Right lobe of liver (tissue), 6 donors: ENCODE measurements at places on chromosomes 4 and X. TPM values are rescaled to one million over a fixed set of nuclear protein-coding genes. Genes with fewer than 3 reads are reported as not detected.

OTOP1 gene
- total RNA-seq = not detected

TEX13C gene
- total RNA-seq = not detected

BEND2 gene
- not detected for total RNA-seq

PCYT1B gene
- total RNA-seq = 0.20 TPM

TLR10 gene
- total RNA-seq = not detected

DHX15 gene
- total RNA-seq = 53.0 TPM

DDX53 gene
- not detected for total RNA-seq

IDS gene
- total RNA-seq = 20.7 TPM

GRCh38 chr4:98778206-98778605 is 119.8 kb upstream of the TSPAN5 start:
- H3K27ac ChIP-seq = no peak overlapping the region
- no peaks in the 10 kb centered on the region for H3K36me3 ChIP-seq
- H3K4me3 ChIP-seq = no peak overlapping the region
- DNase-seq = no peak
- H3K27me3 ChIP-seq = no peaks in the 10 kb centered on the region
- no peaks in the 10 kb centered on the region for H3K4me1 ChIP-seq

- DNase-seq = no peak
- no peaks in the 10 kb centered on the region for H3K4me1 ChIP-seq
- no peak overlapping the region for H3K4me3 ChIP-seq
- H3K27ac ChIP-seq = no peak overlapping the region
- H3K36me3 ChIP-seq = no peaks in the 10 kb centered on the region
- H3K27me3 ChIP-seq = no peaks in the 10 kb centered on the region
Observed at GRCh38 chr4:110854021-110854678, 231.3 kb upstream of the PITX2 start.

GRCh38 chr4:171846232-171846631 is 33.0 kb downstream of the GALNTL6 start:
- no peaks in the 10 kb centered on the region for H3K27me3 ChIP-seq
- no peaks in the 10 kb centered on the region for H3K36me3 ChIP-seq

DNA sequence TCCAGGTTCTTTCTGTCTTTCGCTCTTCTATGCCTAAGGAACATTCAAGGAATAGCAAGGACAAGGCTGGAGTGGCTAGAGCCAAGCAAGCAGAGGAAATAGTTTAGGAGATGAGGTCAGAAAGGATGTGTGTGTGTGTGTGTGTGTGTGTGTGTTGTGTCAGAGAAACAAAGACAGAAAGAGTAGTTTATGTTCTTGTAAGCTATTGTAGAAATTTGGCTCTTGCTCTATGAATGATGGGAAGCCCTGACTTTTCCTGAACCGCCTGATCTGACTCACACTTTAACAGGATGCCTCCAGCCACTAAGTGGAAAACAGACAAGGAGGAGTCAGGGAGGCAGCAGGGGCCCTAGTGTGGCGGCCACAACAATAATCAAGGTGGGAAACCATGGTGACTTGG is 39.7 kb downstream of the LGI2 start:
- no peaks in the 10 kb centered on the region for H3K4me1 ChIP-seq
- H3K27ac ChIP-seq = no peak overlapping the region
- H3K4me3 ChIP-seq = no peak overlapping the region
- DNase-seq = no peak

DNA sequence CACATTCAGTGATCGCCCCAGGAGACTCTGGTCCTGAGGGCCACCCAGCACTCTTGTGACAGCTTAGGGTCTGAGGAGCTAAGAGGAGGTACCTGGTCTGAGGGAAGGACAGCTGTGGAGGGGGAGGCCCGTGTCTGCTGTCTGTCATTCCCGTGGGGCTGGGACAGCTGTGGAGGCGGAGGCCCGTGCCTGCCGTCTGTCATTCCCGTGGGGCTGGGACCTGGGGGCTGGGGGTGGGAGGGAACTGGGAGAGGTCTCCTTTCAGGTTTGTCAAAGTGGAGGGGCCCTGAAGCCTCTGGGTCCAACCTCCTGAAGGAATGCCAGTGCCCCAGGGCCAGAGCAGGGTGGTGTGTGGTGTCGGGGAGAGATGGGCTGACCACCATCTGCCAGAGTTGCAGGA is 45.0 kb upstream of the ADRA2C start:
- H3K27ac ChIP-seq = no peak overlapping the region
- no peak for DNase-seq
- H3K27me3 ChIP-seq = no peaks in the 10 kb centered on the region
- H3K4me3 ChIP-seq = no peak overlapping the region
- no peaks in the 10 kb centered on the region for H3K4me1 ChIP-seq
- no peaks in the 10 kb centered on the region for H3K36me3 ChIP-seq

- H3K4me3 ChIP-seq = no peak overlapping the region
- no peaks in the 10 kb centered on the region for H3K36me3 ChIP-seq
- H3K27me3 ChIP-seq = no peaks in the 10 kb centered on the region
- H3K27ac ChIP-seq = no peak overlapping the region
Observed at GRCh38 chrX:105266456-105266855, 46.0 kb upstream of the TEX13A start.

DNA sequence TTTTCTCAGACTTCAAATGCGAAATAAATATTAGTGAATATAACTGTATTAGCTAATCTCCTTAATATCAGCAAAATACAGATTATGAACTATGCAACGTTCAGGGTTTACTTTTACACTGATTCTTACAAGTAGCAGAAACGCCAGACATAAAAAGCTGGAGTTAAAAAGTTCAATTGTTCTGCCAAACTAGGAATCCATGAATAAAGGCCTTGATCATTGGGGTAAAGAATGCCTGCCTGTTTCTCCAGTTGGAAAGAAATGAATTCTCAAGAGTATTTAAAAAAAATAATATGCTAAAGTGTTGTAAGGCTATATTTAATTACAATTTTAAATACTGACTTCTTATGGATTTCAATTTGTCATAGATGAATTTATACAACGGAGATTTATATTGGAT is 612.2 kb downstream of the DMD start:
- H3K27me3 ChIP-seq = no peaks in the 10 kb centered on the region
- no peak overlapping the region for H3K4me3 ChIP-seq
- no peaks in the 10 kb centered on the region for H3K36me3 ChIP-seq
- H3K4me1 ChIP-seq = no peaks in the 10 kb centered on the region
- no peak for DNase-seq
- H3K27ac ChIP-seq = no peak overlapping the region

DNA sequence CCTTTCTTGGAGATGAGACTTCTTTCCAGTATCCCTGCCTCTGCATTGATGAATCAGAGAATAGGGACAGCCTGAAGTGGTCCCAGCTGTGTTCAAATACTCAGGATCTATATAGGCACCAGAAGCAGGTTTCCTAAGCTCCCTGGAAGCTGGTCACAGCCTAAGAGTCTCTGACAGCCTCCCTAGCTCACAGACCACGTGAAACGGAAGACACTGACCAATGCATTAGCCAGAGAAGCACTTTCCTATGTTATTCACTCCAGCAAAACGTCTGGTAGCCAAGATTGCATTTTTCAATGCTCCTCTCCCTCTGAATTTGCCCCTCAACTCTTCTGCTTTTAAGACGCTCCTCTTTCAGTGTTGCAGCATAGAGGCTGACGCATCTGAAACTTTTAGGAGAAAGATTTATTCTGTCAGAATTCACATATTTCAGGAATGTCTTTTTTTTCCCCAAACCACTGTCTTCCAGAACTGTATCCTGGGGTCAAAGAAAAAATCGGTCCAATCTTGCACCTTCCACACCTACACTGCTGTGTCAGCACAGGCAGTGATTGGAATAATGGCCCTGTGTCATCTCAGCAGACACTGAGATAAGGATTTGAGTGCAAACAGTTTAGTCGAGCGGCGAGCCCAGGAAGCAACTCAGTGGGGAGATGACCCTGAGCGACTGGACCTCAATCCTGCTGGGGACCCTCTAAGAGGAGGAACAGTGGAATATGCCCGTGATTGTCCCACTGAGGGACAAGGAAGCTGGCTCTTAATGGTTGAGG is 109.4 kb downstream of the SMIM20 start:
- DNase-seq = no peak
- H3K36me3 ChIP-seq = no peaks in the 10 kb centered on the region
- no peaks in the 10 kb centered on the region for H3K4me1 ChIP-seq
- H3K4me3 ChIP-seq = no peak overlapping the region
- H3K27me3 ChIP-seq = peaks cover 8% of the 10 kb centered on the region
- H3K27ac ChIP-seq = no peak overlapping the region

DNA sequence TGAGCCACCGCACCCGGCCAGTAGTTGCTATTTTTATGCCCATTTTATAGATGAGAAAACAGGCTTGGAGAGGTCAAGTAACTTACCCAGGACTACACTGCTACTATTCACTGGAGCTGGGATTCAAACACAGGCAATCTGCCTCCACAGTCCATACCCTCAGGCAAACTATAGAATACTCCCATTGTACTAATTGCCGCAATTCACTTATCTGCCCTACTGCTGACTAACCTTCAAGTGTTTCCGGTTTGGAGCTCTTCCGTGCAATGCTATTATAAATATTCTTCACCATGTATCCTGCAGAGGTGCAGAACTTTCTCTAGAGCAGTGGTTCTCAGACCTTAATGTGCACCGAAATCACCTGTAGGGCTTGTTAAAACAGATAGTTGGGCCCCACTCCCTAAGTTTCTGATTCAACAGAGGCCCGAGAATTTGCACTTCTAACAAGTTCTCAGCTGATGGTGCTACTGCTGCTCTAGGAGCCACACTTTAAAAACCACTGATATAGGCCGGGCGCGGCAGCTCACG is 1.9 kb upstream of the G3BP2 start:
- no peaks in the 10 kb centered on the region for H3K27me3 ChIP-seq
- H3K4me1 ChIP-seq = no peaks in the 10 kb centered on the region
- H3K27ac ChIP-seq = no peak overlapping the region
- H3K36me3 ChIP-seq = no peaks in the 10 kb centered on the region
- no peak overlapping the region for H3K4me3 ChIP-seq

DNA sequence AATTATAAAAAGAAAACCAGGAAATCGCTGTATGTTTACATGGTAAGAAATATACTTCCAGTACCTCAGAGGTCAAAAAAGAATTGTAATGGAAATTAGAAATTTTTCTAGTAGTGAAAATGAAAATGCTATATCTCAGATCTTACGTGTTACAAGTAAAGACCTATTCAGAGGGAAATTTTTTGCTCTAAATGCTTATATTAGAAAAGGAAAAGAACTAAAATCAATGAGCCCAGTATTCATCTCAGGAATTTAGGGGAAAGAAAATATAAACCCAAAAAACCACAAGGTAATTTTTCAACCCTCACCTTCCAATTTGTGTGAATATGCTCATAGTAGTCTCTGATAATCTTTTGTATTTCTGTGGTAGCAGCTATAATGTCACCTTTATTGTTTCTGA is 145.6 kb downstream of the RAP1GDS1 start:
- H3K4me3 ChIP-seq = no peak overlapping the region
- no peak overlapping the region for H3K27ac ChIP-seq
- no peak for DNase-seq
- H3K4me1 ChIP-seq = no peaks in the 10 kb centered on the region
- peaks cover 2% of the 10 kb centered on the region for H3K36me3 ChIP-seq

- no peak overlapping the region for H3K27ac ChIP-seq
- no peaks in the 10 kb centered on the region for H3K27me3 ChIP-seq
- peaks cover 7% of the 10 kb centered on the region for H3K4me1 ChIP-seq
- no peak overlapping the region for H3K4me3 ChIP-seq
- H3K36me3 ChIP-seq = no peaks in the 10 kb centered on the region
Observed at GRCh38 chr4:139904406-139904805, 238.8 kb downstream of the MGST2 start.

DNA sequence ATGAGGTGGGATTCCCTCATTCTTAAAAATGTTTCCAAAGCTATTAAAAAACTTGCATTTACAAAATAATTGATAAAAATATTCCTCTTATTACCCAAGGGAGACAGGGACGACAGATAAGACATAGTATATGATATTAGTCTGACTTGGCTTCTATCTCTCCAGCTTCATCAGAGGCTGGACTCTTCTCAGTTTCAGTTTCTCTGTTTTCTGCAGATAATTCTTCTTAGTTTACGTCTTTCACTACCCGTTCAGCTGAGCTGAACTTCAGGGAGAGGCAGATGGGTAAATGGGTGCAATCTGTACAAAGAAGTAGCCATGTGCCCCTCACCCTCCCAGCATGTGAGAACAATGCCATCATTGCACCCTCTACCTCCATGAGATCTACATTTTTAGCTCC is 214.0 kb upstream of the SLIT2 start:
- DNase-seq = no peak
- H3K27me3 ChIP-seq = no peaks in the 10 kb centered on the region
- no peaks in the 10 kb centered on the region for H3K4me1 ChIP-seq
- no peak overlapping the region for H3K27ac ChIP-seq
- no peaks in the 10 kb centered on the region for H3K36me3 ChIP-seq

DNA sequence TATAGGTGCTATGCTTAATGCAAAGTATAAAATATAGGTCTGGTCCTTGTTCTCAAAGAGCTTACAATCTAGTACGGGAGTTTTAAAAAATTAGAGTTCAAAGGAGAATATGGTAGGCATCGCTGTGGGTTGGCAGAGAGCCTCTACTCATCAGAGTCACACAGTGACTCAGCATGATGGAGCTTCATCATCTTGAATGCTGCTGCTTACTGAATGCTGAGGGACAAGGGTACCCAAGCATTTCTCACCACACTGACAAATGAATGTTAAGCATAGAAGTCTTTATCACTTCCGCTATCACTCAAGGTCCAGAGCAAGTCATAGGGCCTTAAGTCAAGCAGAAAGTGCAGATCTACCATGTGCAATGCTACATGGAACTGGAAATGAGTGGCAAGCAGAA is 268.6 kb upstream of the IGFBP7 start:
- no peaks in the 10 kb centered on the region for H3K27me3 ChIP-seq
- H3K27ac ChIP-seq = no peak overlapping the region
- no peaks in the 10 kb centered on the region for H3K36me3 ChIP-seq
- no peak for DNase-seq

DNA sequence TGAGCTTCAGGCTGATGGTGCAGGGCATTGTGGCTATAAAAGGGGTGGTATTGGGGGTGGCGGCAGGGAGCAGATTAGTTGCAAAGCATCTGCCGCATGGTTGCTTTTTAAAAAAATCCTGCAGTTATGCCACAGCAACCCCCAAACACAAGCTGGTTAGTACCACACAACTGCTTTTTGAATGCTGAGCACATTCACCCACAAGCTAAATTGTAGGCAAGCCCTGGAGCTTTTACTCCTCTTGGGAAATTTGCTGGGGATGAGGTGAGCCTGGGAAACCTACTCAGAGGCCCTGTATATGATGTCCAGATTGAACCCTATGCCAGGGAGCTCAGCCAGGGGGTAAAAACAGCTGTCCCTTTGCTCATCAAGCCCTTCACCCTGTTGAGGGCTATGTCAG is 33.8 kb upstream of the TRIM2 start:
- H3K27ac ChIP-seq = no peak overlapping the region
- no peak for DNase-seq
- no peak overlapping the region for H3K4me3 ChIP-seq
- no peaks in the 10 kb centered on the region for H3K27me3 ChIP-seq
